ENCODE measurements at places on chromosomes 1 and 21. TPM values are rescaled to one million over a fixed set of nuclear protein-coding genes. Genes with fewer than 3 reads are reported as not detected.

GRCh38 chr1:188343914-188344313 lies 1515.2 kb downstream of the PLA2G4A start:
- no peak for DNase-seq

DNA sequence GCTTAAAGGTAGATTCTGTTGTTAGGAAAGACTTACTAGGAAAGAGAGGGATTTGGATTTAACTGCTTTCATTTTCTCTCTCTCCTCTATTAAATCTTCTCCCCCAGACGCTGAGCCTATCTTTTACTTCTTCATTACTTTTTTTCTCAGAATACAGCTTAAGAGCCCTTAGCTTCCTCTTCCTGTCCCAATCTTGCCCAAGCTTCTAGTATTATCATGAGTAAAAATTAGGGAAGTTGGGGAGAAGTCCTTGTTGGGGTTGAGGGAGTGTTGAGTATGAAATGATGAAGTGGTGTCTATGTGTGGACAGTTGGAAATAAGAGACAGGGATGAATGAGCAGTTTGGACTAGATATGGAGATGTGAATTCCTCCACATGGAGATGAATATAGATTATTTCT lies 35.0 kb downstream of the ACP6 start:
- no peak for DNase-seq

DNA sequence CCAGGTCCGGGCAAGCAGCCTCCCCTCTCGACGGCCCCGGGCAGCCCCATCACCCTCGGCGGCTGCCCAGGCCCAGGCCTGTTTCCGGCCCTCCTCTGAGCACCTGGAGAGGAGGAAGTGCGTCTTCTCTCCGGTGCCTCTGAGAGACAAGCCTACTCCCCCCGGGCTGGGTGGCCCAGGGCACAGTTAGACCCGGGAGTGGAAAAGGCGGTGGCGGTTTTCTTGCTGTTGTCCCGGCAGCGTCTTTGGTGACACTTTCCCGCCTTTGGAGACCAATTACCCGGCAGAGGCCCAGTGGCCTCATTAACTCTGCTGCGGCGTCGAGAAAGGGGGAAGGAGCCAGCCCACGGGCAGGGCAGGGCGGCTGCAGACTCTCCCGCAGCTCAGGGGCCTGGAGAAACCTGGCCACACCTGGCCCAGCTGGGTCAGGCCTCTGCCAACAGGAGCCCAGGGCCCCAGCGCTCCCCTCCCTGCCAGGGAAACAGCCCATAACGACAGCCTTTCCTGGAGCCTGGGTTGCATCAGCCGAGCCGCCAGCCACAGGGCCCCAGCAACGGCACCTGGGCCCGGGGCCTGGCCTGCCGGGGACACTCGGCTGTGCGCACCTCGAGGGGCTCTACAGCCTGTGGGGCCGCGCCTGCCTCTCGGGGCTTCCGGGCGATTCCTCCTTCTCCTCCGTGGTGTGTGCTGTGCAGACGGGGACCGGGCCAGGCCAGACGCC lies 28.4 kb upstream of the C1orf159 start:
- DNase-seq = no peak

GRCh38 chr1:79430437-79430836 lies 423.9 kb upstream of the ADGRL4 start:
- no peak for DNase-seq

- no peak for DNase-seq
Measured at GRCh38 chr21:41707231-41707959, 59.5 kb downstream of the RIPK4 start.

- DNase-seq = no peak
Measured at GRCh38 chr1:15008783-15009729, 144.5 kb upstream of the TMEM51 start.

GRCh38 chr1:220207411-220207810 lies 64.8 kb downstream of the RAB3GAP2 start:
- no peak for DNase-seq

The SELL gene
- total RNA-seq = 276 TPM
